Renal cortex interstitium (tissue), 15 donors: ENCODE measurements at places on chromosomes 1 and 21. TPM values are rescaled to one million over a fixed set of nuclear protein-coding genes. Genes with fewer than 3 reads are reported as not detected.

The PGLYRP4 gene
- not detected for polyA plus RNA-seq

The ANGPTL1 gene
- polyA plus RNA-seq = 5.0 TPM

The FAM72B gene
- polyA plus RNA-seq = 5.2 TPM

GRCh38 chr1:239539812-239540211, 153.4 kb downstream of the CHRM3 start:
- no peak for DNase-seq

GRCh38 chr1:205827623-205828022, 14.6 kb upstream of the SLC41A1 start:
- no peak for DNase-seq

GRCh38 chr1:6803357-6803756, 18.1 kb downstream of the CAMTA1 start:
- no peak for DNase-seq

DNA sequence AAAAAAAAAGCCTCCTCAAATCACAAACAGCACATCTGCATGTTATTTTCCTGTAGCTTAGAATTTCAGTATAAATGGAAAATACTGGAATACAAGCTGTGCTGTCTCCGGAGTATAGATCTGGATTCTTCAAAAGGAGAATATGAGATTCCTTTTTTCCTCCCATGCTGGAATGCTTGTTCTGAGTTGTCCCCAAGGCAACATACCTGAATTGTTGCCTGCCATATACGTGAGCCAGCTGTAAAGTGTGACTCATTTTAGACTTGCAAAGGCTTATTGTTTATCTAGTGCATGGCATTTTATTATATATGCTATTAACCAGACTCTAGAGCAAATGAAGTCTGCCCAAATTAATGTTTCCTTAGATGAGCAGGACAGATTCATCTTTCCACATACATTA, 95.0 kb upstream of the C1orf105 start:
- no peak for DNase-seq
